ENCODE measurements at places on chromosomes 2 and 18.

- no peak for DNase-seq
Observed at GRCh38 chr2:42771546-42772153, 7.7 kb upstream of the OXER1 start.

DNA sequence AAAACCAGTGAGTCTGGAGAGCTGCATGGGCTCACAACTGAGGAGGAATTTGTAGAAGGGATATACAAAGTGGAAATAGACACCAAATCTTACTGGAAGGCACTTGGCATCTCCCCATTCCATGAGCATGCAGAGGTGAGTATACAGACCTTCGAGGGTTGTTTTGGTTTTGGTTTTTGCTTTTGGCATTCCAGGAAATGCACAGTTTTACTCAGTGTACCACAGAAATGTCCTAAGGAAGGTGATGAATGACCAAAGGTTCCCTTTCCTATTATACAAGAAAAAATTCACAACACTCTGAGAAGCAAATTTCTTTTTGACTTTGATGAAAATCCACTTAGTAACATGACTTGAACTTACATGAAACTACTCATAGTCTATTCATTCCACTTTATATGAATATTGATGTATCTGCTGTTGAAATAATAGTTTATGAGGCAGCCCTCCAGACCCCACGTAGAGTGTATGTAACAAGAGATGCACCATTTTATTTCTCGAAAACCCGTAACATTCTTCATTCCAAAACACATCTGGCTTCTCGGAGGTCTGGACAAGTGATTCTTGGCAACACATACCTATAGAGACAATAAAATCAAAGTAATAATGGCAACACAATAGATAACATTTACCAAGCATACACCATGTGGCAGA is 3.6 kb downstream of the TTR start:
- DNase-seq, result no peak

GRCh38 chr2:226970362-226970761 is 134.5 kb downstream of the RHBDD1 start:
- no peak for DNase-seq

GRCh38 chr18:63444580-63444979 is 22.3 kb upstream of the VPS4B start:
- peak; percentile 21 for DNase-seq

GRCh38 chr2:144162652-144163051 is 357.3 kb downstream of the ZEB2 start:
- peak; percentile 62 for DNase-seq

- DNase-seq, result peak; percentile 45
Observed at GRCh38 chr2:11582862-11583752, 49.3 kb downstream of the GREB1 start.

- no peak for DNase-seq
Observed at GRCh38 chr2:226529556-226529955, 270.1 kb downstream of the IRS1 start.

GRCh38 chr2:200408428-200409316 is 101.2 kb downstream of the KCTD18 start:
- no peak for DNase-seq

- DNase-seq, result no peak
Observed at GRCh38 chr18:43933177-43933576, 655.9 kb upstream of the SYT4 start.

- DNase-seq, result no peak
Observed at GRCh38 chr2:15939556-15939853, 845 bp upstream of the MYCN start.

GRCh38 chr18:57194070-57194469 is 47.2 kb downstream of the BOD1L2 start:
- no peak for DNase-seq

DNA sequence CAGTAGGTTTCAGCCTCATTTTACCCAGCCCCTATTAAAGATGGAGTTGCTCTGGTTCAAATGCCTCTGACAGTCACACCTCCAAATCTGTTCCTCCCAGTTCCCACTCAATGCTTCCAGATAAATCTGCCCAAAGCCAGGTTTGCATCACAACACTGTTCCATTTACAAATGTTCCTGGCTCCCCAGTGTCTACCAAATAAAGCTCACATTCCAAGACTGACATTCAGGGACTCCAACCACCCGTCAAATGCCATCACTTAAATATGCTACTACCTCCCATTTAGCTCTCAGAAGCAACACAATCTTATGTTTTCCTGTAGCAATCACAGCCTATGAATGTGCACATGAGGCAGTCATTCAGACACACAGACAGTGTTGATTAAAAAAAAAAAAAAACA is 127.3 kb downstream of the TMEM163 start:
- DNase-seq, result no peak

DNA sequence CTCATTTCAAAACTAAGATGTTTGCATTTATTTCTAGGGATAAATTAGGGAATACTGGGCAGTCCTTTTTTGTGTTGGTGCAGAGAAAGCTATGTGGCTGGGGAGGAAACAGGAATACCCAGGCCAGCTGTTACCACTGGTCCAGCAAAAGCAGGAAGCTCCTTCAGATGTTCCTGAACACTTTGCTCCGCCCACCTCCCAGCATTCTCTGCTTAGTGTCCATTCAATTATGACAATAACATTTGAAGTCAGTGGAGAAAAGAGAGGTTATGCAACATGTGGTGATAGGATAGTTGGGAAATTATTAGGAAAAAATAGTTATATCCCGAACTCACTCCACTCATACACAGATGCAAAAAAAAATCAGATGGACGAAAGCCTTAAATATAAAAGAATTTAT is 22.1 kb upstream of the ARPC2 start:
- no peak for DNase-seq
